ENCODE measurements at places on chromosomes 4 and X. TPM values are rescaled to one million over a fixed set of nuclear protein-coding genes. Genes with fewer than 3 reads are reported as not detected.
A peak's percentile ranks its signal among the peaks of the same experiment; 100 is the strongest.

Gene HNRNPH2
- total RNA-seq = 46.0 TPM

Gene SPANXN2
- total RNA-seq = not detected

Gene P2RY8
- not detected for total RNA-seq

Gene MAMLD1
- total RNA-seq = 3.2 TPM

Gene TECRL
- not detected for total RNA-seq

Gene LGI2
- not detected for total RNA-seq

Gene FMR1NB
- not detected for total RNA-seq

Gene COL4A6
- not detected for total RNA-seq

Gene GNRHR
- not detected for total RNA-seq

Gene GLRB
- total RNA-seq = 5.1 TPM

Gene GLRA3
- total RNA-seq = not detected

Gene CYSLTR1
- 2.1 TPM for total RNA-seq

Gene NDNF
- 12.1 TPM for total RNA-seq

Gene TRIM60
- total RNA-seq = not detected

Gene ASB12
- total RNA-seq = not detected

Gene PF4V1
- total RNA-seq = not detected

Gene HSFX3
- total RNA-seq = not detected

Gene HTR2C
- not detected for total RNA-seq

Gene MAGEA2B
- not detected for total RNA-seq

Gene MAGEB10
- not detected for total RNA-seq

GRCh38 chr4:150379454-150379853 lies 202.5 kb upstream of the MAB21L2 start:
- no peaks in the 10 kb centered on the region for H3K27me3 ChIP-seq
- no peak overlapping the region for H3K4me3 ChIP-seq
- H3K36me3 ChIP-seq = no peaks in the 10 kb centered on the region
- H3K4me1 ChIP-seq = peaks cover 3% of the 10 kb centered on the region
- no peak for DNase-seq

- DNase-seq = no peak
- H3K27me3 ChIP-seq = peaks cover 40% of the 10 kb centered on the region
- no peak overlapping the region for H3K27ac ChIP-seq
- H3K36me3 ChIP-seq = no peaks in the 10 kb centered on the region
- H3K4me1 ChIP-seq = peaks cover 13% of the 10 kb centered on the region
- H3K4me3 ChIP-seq = no peak overlapping the region
Observed at GRCh38 chr4:995311-996026, 2.3 kb upstream of the SLC26A1 start.

DNA sequence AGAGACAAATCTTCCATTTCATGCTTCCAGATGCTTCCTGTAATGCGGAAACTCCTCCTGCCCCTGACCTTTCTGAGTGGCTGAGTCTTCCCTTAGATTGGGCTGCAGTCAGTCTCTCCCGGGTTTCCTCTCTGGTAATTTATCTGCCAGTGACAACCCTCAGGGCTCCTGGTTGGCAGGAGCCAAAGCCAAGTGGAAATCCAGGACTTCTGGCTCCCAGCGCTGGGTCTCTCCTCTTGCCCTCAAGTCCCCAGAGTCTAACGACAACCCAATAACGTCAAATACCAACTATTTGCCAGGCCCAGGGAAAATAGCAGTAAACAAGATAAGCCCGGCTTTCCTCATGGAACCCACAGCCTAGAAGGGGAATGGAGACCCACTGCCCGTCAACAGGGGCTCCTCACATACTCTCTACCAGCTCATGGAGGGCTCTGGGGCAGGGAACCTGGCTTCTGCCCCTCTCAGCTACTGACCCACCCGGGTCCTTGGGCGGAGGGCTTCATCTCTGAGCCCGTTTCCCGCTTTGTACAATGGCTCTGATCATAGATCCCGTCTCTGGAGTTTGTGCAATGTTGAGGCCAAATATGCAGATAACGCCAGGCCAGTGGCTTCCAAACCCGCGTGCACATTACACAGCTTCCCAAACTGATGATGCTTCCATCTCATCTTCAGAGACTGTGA lies 1.1 kb upstream of the TBC1D14 start:
- DNase-seq = no peak
- peaks cover 9% of the 10 kb centered on the region for H3K4me1 ChIP-seq
- H3K27me3 ChIP-seq = no peaks in the 10 kb centered on the region
- H3K4me3 ChIP-seq = peak overlapping the region; percentile 89
- H3K36me3 ChIP-seq = no peaks in the 10 kb centered on the region
- peak overlapping the region; percentile 99 for H3K27ac ChIP-seq

- DNase-seq = no peak
- peak overlapping the region; percentile 17 for H3K27ac ChIP-seq
- no peak overlapping the region for H3K4me3 ChIP-seq
Observed at GRCh38 chr4:98468709-98469108, 189.7 kb downstream of the TSPAN5 start.

- no peaks in the 10 kb centered on the region for H3K36me3 ChIP-seq
- no peak for DNase-seq
- no peak overlapping the region for H3K27ac ChIP-seq
- H3K4me3 ChIP-seq = no peak overlapping the region
Observed at GRCh38 chr4:123338715-123339114, 57.9 kb upstream of the SPRY1 start.

- no peaks in the 10 kb centered on the region for H3K36me3 ChIP-seq
- no peak for DNase-seq
- no peaks in the 10 kb centered on the region for H3K27me3 ChIP-seq
- no peaks in the 10 kb centered on the region for H3K4me1 ChIP-seq
- no peak overlapping the region for H3K27ac ChIP-seq
Observed at GRCh38 chr4:75179510-75179909, 246.6 kb downstream of the PARM1 start.

DNA sequence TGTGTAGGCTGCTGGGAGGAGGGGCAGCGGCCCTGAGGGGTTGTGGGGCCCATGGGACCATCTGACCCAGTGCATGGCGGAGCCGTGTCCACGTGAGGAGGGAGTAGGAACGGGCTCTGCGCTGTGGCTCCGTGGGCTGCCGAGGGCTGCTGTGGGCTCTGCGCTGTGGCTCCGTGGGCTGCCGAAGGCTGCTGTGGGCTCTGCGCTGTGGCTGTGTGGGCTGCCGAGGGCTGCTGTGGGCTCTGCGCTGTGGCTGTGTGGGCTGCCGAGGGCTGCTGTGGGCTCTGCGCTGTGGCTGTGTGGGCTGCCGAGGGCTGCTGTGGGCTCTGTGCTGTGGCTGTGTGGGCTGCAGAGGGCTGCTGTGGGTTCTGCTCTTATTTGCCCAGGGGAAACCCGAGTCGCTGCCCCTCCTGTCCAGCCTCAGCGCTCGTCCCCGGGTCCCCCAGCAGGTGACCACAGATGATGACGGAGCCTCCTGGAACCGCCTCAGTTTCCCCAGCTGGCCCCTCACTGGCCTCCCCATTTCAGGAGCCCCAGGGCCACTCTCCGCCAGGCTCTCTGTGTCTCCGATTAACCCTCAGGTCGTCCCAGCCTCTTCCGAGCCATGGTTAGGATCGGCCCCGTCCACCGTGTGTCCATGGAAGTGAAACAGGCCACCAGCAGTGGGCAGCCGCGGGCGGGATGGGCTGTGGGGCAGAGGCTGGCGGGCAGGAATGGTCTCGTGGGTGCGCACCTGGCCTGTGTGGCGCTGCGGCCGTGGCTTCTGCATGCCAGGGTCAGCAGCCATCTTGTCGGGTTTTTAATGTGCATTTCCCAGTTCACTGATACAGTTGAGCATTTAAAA lies 20.0 kb downstream of the PCGF3 start:
- H3K4me3 ChIP-seq = no peak overlapping the region
- DNase-seq = no peak
- H3K4me1 ChIP-seq = peaks cover 11% of the 10 kb centered on the region
- peaks cover 6% of the 10 kb centered on the region for H3K36me3 ChIP-seq
- no peak overlapping the region for H3K27ac ChIP-seq

DNA sequence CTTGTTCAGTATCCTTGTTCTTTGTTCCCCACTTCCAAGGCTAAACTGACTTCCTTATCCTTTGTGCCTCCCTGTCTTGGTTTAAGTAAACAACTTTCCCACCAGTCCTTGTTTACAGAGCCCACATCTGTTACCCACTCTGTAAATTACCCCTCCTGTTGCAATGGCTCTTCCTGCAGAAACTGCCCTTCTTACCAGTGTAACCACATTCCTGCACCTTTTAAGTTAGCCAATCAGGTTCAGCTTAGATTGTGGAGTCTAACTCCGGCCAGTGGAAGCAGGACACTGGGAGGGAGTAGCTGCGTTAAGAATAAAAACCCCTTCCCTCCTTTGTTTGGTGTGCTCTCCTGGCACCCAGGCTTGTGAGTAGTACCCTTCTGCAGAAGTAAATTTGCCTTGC lies 360.9 kb downstream of the PRDM5 start:
- no peaks in the 10 kb centered on the region for H3K4me1 ChIP-seq
- no peak overlapping the region for H3K27ac ChIP-seq
- H3K36me3 ChIP-seq = no peaks in the 10 kb centered on the region
- DNase-seq = no peak
- no peak overlapping the region for H3K4me3 ChIP-seq
- H3K27me3 ChIP-seq = no peaks in the 10 kb centered on the region

DNA sequence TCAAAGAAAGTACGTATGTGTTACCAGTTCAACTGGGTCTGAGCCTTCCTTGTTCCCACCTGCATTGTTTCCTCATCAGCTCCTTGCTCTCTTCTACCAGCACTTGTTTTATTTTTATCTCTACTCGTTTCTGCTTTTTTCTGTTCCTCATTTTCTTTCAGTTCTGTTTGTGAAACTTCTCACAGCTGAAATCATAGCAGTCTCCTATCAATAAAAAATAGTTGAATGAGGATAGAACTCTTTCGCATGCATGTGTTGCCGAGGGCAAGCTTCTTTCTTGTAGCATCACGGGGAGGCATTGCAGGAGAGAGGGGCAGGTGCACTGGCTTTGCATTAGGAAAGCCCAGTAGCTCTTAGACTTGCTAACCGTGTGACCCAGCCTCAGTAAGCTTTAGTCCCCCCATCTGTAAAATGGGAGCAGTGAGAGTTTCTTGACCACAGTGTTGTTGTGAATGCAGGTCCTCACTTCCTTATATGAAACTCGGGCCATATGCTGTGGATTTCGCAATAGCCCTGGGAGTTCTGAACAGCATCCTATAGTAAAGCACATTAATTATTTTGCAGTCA lies 24.7 kb downstream of the OFD1 start:
- H3K27ac ChIP-seq = no peak overlapping the region
- peak; percentile 18 for DNase-seq
- peaks cover 13% of the 10 kb centered on the region for H3K4me1 ChIP-seq
- H3K4me3 ChIP-seq = no peak overlapping the region
- peaks cover 20% of the 10 kb centered on the region for H3K36me3 ChIP-seq

- no peak overlapping the region for H3K4me3 ChIP-seq
- H3K4me1 ChIP-seq = no peaks in the 10 kb centered on the region
- DNase-seq = no peak
- peaks cover 78% of the 10 kb centered on the region for H3K27me3 ChIP-seq
- no peaks in the 10 kb centered on the region for H3K36me3 ChIP-seq
Observed at GRCh38 chr4:4225915-4226605, 669 bp downstream of the OTOP1 start.

DNA sequence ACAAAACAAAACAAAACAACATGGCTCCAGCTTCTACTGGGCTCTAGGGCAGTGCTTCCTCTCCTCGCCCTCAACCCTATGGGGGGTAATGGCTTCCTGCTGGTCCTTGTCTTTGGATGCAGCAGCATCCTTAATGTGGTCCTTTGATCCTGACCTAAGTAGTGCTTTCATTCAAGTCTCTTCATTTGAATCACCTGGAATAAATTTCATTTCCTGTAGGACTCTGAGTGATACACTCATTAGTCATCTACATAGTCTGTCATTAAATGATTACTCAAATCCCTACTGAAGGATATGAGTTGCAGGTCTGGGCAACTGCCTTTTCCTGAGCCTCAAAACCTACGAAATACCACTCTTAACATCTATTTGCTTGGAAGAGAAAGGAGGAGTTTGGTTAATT lies 54.5 kb downstream of the RHOH start:
- no peaks in the 10 kb centered on the region for H3K27me3 ChIP-seq
- H3K4me3 ChIP-seq = no peak overlapping the region
- H3K36me3 ChIP-seq = peaks cover 11% of the 10 kb centered on the region
- no peak overlapping the region for H3K27ac ChIP-seq
- peak; percentile 29 for DNase-seq

GRCh38 chr4:55445921-55446577 lies 50.3 kb downstream of the TMEM165 start:
- H3K4me1 ChIP-seq = no peaks in the 10 kb centered on the region
- H3K27ac ChIP-seq = no peak overlapping the region
- DNase-seq = no peak
- no peaks in the 10 kb centered on the region for H3K27me3 ChIP-seq
- H3K36me3 ChIP-seq = peaks cover 5% of the 10 kb centered on the region
- H3K4me3 ChIP-seq = no peak overlapping the region

GRCh38 chr4:26542991-26543390 lies 40.9 kb upstream of the TBC1D19 start:
- H3K27me3 ChIP-seq = no peaks in the 10 kb centered on the region
- H3K4me1 ChIP-seq = peaks cover 5% of the 10 kb centered on the region
- no peaks in the 10 kb centered on the region for H3K36me3 ChIP-seq

- H3K27me3 ChIP-seq = no peaks in the 10 kb centered on the region
- peak; percentile 62 for DNase-seq
- peaks cover 10% of the 10 kb centered on the region for H3K4me1 ChIP-seq
- no peak overlapping the region for H3K4me3 ChIP-seq
- no peak overlapping the region for H3K27ac ChIP-seq
Observed at GRCh38 chr4:38948551-38948950, 80.9 kb downstream of the FAM114A1 start.

GRCh38 chrX:85391185-85391877 lies 11.9 kb upstream of the POF1B start:
- no peaks in the 10 kb centered on the region for H3K27me3 ChIP-seq
- H3K27ac ChIP-seq = no peak overlapping the region
- no peak for DNase-seq
- H3K4me1 ChIP-seq = no peaks in the 10 kb centered on the region
- no peaks in the 10 kb centered on the region for H3K36me3 ChIP-seq

GRCh38 chrX:127190381-127190780 lies 370.9 kb downstream of the PRR32 start:
- H3K27me3 ChIP-seq = no peaks in the 10 kb centered on the region
- H3K27ac ChIP-seq = no peak overlapping the region
- no peak overlapping the region for H3K4me3 ChIP-seq
- H3K4me1 ChIP-seq = no peaks in the 10 kb centered on the region

DNA sequence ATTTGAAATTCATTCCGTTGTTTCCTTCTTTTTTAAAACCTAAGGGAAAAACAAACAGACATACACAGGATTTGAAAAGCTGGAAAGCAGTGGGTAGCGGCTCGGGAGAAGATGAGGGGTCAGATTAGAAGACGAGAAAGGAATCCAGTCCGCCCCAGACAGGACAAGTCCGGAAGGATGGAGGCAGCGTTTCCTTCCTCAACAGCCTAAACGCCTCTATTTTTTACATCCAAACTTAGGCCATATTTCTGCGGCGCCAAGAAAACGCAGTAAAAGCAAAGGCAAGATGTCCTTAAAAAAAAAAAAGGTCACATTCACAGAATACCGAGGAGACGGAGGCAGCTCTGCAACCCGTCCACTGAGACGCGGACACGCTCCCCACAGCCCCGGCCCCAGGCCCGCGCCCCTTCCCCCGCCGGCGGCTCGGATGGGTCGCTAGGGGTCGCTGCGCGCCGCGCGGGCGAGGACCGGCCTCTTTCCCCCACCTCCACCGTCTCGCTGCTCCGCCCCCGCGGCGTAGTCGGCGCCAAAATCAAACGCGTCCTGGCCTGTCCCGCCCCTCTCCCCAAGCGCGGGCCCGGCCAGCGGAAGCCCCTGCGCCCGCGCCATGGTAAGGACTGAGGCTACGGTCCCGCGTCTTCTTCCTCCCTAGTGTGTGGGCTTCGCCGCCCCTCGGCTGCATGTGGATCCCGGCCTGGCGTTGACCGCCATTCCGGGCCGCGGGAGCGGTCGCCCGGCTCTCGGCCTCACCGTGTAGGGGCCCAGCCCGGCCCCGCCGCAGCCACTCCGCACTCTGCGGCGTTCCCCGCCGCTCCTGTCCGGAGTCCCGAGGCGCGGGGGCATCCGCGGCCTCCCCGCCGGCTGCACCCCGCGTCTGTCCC lies at the start of gene MND1:
Gene MND1 (plus strand): TSS at position 558 of the 881 bp plus-strand sequence. CDS start 50 bp downstream, at position 608.
- DNase-seq = peak; percentile 96
- H3K36me3 ChIP-seq = no peaks in the 10 kb centered on the region
- H3K4me1 ChIP-seq = peaks cover 42% of the 10 kb centered on the region
